NCI-H1105 (cell line): ENCODE measurements at places on chromosomes 7 and 10.

DNA sequence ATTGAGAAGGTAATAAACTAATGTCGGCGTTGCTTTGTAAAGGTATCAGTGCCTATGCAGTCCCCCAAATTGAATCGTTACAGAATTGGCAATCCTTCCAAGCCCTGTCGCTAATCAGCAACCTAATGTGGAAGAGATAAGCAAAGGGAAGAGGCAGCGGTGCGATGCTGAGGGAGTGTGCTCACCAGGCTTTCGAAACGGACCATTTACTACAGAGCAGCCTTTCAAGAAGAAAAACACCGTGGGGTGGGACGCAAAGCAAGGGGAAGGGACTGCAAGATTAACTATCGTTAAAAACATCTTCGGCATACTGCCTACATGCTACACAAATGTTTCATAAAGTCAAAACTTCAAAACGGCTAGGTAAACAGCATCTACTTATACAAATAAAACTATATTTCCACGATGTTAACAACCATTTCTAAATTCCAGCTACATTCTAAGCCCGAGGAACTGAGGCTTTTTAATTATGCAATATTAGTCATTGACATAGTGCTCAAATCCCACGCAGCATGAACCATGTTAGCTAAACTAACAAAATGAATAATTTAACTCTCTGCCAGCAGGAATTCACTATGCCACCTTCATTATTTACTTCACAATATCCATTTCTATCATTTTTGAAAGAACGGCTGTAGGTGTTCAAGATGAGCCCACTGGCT is 85.2 kb downstream of the CHCHD3 start:
- no peak for DNase-seq

- no peak for DNase-seq
Measured at GRCh38 chr7:136637813-136638212, 230.6 kb upstream of the CHRM2 start.

DNA sequence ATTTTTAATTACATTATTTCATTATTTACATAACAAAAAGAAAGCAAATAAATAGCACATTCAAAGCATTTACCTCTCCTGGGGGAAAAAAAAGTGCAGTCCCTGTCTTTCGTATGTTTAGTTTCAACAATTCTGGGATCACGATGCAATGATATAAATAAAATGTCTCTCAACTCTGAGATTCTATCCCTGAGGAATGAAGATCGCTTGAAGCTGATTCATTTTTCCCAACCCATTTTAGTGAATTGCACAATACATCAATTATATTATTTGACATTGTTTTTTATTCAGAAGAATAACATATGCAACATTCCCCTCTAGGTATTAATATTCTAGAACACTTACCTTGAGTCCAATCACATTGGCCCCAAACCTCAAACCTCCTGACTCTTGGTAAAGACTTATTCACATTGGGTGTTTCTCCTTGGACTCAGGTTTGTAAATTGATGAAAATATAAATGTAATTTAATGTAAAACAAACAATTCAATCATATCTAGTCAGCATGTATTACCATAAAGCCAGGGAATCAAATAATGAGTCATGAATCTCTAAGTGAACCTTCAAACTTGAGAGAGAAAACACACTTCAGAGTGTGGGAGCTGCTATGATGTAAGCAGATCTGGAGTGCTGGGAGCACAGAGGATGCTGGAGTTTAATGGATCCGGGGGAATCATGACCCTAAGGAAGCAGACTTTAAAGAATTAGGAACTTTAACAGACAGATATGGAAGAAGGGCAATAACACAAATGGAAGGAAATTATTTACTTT is 5.3 kb upstream of the SCIN start:
- DNase-seq = no peak

- no peak for DNase-seq
Measured at GRCh38 chr10:103481974-103482531, 3.0 kb upstream of the CALHM3 start.

DNA sequence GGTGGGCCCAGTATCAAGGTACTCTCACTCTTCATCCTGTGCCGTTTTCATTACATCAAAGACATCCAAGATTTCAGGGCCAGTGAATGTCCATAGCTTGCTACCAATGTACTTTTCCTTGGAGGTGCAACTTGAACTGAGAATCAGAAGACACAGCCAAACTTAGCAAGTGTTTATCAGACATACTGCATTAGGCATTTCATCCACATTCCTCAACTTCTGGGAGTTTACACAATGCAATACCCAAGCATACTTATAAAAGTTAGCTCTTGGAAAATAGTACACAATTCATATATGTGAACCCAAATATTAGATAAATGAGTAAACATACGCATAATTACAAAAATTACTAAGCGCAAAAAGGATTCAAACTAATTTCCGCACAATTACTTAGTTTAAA is 216.3 kb upstream of the RHOBTB1 start:
- DNase-seq = no peak

- DNase-seq = no peak
Measured at GRCh38 chr10:131983780-131984179, 2.1 kb upstream of the BNIP3 start.

DNA sequence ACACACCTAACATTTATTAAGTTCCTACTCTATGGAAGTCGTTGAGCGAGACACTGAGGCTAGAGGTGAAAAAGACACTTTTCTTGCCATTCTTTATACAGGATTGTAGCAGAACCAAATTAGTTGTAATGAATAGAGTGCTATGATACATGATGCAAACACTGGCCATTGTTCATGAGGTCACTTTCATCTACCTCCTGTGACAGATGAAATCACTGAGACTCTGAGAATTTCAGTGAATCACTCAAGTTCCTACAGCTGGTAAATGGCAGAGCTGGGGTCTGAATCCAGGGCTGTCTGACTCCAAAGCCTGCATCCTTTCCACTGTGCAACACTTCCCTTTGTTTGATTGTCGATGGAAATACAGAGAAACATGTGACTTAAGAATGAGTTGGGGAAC is 657.6 kb downstream of the LRMDA start:
- DNase-seq = no peak

DNA sequence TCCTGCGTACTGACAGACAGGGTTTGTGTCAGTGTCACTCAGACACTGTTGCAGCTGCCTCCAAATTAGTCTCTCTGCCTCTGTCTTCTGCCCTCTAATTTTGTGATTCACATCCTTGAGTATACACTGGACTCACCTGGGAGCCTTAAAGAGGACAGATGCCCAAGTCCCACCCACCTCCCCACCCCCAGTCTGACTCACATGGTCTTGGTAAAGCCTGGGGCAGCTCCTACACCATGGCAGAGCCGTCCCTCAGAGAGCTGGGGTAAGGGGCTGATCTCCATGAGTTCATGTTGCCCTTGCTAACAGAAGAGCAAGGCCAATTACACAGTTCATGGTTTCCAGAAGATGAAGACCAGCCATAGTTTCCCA is 197.6 kb upstream of the STK17A start:
- no peak for DNase-seq

DNA sequence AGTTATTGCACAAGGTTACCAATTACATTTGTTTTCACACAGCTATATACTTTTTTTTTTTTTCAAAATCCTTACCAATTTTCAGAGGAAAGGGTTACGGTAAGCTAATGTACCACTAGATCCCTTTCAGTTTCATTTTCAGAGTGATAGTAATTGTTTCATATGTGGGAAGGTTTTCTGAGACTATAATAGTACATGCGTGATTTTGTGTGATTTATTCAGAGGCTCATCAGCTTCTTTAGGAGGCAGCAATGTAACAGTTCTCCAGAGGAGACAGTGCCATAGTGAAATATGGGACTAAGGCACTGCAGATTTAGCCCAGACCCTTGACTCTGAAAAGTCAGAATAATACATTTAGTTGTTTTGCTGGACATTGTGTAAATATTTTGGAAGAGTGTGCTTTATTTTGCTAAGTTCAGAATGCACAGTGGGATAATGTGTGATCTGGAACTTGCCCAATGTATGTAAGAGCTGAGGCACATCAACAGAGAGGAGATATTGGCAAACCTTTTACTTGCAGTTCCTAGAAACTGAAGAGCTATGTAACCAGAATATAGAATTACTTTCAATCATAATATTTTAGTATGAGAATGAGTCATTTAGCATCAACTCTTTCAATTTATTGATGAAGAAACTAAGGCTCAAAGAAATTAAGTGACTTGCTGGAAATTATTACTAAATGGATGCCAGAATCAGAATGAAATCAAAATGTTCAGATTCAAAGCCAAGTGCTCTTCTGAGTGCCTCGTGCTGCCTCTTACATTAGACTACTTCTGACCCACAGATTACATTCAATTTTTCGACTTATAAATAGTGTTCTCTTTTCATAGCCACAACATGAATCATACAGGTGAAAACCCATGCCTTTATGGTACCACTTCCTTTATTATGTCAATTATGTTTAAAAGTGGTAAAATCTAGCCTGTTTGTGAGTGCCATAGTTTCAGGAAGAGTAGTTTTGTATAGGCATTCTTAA is 207.7 kb upstream of the TEX47 start:
- no peak for DNase-seq

- DNase-seq = peak; percentile 23
Measured at GRCh38 chr7:135210888-135211178, 493 bp downstream of the WDR91 start.

- DNase-seq = no peak
Measured at GRCh38 chr7:132075515-132075914, 500.8 kb downstream of the PLXNA4 start.

GRCh38 chr7:154744256-154744860 is 258.6 kb downstream of the PAXIP1 start:
- peak; percentile 30 for DNase-seq
